ENCODE measurements at places on chromosomes 1 and 21.

- no peak for DNase-seq
Measured at GRCh38 chr1:54403808-54404261, 2.4 kb downstream of the SSBP3 start.

DNA sequence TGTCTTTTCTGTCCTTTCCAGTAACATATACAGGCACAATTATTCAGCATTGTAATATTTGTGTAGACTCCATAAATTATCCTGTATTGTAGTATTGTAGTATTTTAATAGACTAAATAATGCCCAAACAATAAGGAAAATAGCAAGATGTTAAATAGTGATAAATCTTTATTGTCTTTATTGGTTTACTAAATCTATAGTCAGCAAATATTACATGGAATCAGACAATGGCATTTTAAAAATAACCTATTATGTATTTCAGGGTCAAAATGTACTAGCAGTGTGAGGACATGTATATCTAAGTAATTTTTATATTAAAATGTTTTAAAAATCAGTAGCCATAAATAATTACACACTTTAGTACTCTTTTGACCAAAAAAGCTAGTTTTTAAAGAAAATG lies 202.3 kb downstream of the GREM2 start:
- no peak for DNase-seq

GRCh38 chr1:181607524-181607923 lies 124.2 kb downstream of the CACNA1E start:
- DNase-seq: no peak

GRCh38 chr1:241869022-241869421 lies 21.0 kb downstream of the EXO1 start:
- DNase-seq: no peak

- DNase-seq: no peak
Measured at GRCh38 chr21:15333136-15333710, 268.4 kb upstream of the NRIP1 start.

GRCh38 chr1:42298520-42298919 lies 36.5 kb downstream of the FOXJ3 start:
- no peak for DNase-seq

DNA sequence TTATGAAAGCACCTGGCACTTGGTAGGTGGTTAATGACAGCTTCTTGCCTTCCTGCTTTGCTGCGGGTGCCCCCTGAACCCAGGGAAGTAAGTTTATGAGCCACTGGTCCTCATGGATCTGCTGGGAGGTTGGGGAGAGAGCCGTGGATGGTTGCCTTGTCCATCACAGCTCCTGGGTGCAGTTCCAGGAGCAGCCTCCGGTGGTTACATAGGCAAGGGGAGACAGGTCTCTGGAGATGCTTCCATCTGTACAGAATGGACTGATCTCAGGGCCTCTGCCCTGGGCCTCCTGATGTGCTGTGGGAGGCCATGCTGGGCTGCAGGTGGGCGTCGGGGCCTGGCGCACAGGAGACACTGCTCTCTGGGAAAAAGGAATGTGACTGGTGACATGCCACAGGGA lies 31.6 kb upstream of the ARHGEF10L start:
- no peak for DNase-seq

- no peak for DNase-seq
Measured at GRCh38 chr1:26768755-26769154, 19.0 kb upstream of the PIGV start.

- DNase-seq: no peak
Measured at GRCh38 chr1:86466109-86466844, 2.5 kb upstream of the CLCA1 start.

DNA sequence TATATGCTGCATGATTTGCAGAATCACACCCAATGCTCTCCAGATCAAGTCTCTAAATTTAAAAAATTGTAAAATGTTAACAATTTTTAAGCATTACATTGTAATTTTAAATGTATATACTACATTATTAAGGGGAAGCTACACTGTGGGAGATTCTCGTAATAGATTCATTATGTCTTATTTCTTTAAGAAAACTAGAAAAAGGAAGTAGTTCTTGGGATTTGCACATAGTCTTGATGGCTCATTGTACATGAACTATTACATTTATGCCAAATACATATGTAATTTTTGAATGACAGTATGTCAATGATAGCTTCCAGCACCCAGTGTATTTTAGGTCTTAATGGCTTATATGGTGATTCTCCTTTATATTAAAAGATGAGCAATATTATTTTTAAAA lies 250.3 kb downstream of the PTPRC start:
- DNase-seq: no peak

DNA sequence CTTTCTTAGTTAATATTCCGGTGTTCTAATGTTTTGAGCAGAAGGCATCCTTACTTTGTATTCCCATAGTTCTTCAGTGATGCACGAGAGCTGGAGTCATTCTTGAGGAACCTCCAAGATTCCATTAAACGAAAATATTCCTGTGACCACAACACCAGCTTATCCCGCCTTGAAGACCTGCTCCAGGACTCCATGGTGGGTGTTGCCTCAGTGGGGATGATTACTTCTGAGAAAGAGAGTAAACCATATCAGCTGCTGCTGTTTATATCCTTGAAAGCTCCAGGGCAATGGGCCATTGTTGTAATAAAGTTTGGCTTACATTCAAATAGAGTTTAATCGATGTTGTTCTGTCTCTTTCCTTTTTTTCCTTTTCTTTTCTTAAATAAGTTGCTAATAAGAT lies 93.1 kb downstream of the MACF1 start:
- DNase-seq: no peak

- DNase-seq: no peak
Measured at GRCh38 chr1:94103608-94104007, 17.3 kb downstream of the ABCA4 start.
